Left lung (tissue), 14 donors: ENCODE measurements at places on chromosomes 1 and 21. TPM values are rescaled to one million over a fixed set of nuclear protein-coding genes. Genes with fewer than 3 reads are reported as not detected.

The HEYL gene
- 32.3 TPM for polyA plus RNA-seq

The ABCG1 gene
- polyA plus RNA-seq = 10.8 TPM

GRCh38 chr1:50633465-50633864, 210.2 kb upstream of the DMRTA2 start:
- no peak for DNase-seq

The TMEM201 gene
- polyA plus RNA-seq = 21.5 TPM

The CELA2B gene
- 0.80 TPM for polyA plus RNA-seq

DNA sequence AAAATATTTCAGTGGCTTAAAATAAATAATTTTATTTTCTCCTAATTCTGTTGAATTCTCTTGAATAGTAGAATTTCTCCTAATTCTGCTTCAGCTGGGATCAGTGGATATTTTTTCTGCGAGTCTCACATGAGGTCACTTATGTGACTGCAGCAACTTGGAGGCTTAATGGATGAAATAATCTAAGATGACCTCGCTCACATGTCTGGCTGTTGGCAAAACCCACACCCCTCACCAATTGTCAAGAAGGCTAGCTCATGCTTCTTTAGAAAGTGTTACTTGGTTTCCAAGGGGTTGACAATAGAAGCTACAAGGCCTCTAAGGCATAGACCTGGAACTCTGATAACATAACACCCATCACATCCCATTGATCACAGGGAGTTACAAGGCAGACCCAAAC, 156.9 kb upstream of the DPYD start:
- DNase-seq = no peak

The TRAF3IP3 gene
- polyA plus RNA-seq = 3.4 TPM

- DNase-seq = no peak
Measured at GRCh38 chr21:39363607-39364555, 15.0 kb upstream of the HMGN1 start.

The VSIG8 gene
- polyA plus RNA-seq = not detected

DNA sequence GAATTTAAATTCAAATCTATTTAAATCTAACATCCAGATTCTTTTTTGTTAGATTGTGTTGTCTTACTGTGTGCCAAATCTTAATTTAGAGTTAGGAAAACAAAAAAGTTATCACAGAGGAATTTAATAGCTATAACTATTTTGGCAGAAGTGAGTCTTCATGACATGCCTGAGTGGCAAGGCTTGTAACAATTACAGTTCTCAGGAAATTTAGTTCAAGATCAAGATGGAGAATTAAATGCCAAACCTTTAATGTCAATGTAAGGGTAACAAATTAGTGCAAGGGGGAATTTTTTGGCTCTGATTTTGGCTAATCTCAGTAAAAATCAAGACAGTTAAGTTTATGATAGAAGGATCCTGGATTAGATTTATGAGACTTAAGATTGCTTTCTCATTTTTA, 58.4 kb downstream of the GDAP2 start:
- DNase-seq = no peak
